Dermis microvascular lymphatic vessel endothelial cell (primary cell): ENCODE measurements at places on chromosomes 11 and 22.
A peak's percentile ranks its signal among the peaks of the same experiment; 100 is the strongest.

- no peak for DNase-seq
These were observed 331.1 kb upstream of the PITPNB start for GRCh38 chr22:28250036-28250695.

DNA sequence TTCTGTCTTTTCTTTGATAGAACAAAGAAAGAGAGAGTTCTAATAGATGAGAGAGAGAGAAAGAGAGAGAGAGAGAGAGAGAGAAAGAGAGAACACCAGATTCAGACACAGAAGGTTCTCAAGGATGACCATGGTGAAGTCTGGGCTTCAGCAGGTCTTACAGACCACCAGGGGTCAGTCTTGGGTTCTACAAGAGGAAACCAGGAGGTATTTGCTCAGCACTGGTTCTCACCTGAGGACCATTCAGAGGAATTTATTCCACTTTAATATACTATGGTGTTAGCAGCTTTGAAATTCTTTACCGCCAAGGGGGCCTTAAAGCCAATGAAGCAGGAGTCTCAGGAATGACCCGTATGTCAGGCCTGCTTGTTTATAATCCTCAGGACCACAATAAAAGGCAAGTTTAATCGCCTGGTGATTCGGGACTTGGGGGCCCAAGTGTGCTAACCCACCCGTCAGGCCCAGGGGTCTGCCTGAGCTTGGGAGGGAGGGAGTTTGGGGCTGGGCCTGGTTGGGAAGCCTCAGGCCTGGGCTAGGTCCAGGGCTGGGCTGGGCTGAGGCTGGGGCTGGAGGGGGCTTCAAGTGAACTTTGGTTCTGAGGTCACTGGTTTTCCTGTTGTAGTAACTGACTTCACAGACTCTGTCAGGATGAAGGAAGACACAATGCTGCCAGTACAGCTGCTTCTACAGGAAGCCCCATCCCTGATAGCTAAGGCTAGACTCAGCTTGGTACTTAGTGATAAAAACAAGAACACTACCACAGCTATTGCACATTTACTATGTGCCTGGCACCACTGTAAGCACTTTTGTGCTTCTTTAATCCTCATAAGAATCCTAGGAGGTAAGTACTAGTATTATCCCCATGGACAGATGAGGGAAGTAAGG, 179.2 kb upstream of the ZBED5 start:
- DNase-seq, result peak; percentile 76

GRCh38 chr11:92330114-92330513, 105.5 kb downstream of the FAT3 start:
- no peak for DNase-seq

DNA sequence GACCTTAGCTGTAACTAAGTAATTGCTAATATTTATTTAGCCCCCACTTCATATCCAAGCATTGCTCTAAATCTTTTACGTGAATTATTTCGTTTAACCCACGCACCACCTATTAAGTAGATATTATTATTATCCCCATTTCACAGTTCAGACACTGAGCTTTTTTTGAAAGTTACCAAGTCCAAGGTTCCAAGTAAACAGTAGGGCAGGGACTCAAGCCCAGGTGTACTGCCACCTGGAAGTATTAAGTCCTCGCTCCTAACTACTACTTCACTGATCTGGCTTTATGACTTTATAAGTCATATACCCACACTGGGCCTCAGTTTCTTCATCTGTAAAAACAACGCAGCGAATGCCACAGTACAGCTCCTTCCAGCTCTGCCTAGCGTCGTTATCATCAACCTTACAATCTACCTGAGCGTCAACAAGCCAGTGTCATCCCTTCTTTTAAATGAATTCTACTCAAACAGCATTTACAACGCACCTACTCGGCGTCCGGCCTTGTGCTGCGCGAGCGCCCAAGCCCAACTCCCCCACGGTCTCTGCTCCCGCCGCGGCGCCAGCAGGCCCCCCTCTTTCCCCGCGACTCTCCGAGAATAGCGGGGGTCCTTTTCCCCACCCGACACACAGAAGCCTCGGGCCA, 624 bp downstream of the TMEM41B start:
- no peak for DNase-seq

DNA sequence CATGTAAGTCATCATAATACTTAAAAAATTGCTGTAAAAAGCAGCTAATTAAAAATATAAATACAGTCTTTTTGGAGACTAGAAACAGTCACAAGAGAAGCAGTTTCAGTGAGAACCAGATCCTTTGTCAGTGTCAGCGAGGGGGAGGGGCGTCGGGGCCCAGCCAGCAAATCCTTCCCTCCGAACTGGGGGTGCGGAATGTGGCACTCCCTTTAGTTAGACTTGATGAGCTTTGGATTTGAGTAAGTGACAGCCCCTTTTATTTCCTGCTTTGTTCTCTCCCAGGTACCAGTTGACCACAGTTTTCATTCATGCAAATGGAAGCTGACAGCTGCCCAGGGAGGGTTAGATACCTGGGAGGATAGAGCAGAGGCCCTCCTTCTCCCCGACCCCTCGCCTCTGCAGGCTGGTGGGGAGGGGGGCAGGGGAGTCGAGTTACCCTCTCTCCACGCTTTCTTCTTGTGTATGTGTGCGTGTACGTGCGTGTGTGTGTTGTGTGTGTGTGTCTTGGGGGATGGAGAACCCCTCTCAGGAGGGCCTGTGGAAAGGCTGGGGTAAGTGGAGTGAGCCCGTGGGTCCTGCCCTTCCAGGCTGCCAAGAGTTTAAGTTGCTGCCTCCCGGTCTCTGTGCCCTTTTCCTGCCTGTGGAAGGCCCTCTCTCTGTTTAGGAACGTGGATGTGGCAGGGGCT, 38.3 kb downstream of the PTPRJ start:
- no peak for DNase-seq

DNA sequence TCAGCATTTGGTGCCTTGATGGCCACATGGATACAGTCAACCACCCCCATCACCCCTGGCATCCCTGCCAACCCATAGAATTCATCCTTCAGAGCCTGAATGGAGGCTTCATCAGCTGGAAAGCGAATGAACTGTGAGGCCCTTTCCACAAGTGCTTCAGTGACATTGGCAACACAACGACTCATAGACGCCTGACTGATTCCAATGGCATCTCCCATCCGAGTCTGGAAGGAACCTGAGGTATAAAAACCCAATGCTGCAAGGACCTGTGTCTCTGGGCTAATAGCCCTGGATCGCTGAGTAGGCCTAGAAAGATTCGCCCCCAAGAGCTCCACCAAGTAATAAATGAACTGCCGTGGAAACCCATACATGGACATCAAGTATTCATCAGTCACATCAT, 1.3 kb downstream of the HARBI1 start:
- DNase-seq, result no peak

GRCh38 chr11:109123816-109124787, 297.9 kb upstream of the C11orf87 start:
- no peak for DNase-seq

DNA sequence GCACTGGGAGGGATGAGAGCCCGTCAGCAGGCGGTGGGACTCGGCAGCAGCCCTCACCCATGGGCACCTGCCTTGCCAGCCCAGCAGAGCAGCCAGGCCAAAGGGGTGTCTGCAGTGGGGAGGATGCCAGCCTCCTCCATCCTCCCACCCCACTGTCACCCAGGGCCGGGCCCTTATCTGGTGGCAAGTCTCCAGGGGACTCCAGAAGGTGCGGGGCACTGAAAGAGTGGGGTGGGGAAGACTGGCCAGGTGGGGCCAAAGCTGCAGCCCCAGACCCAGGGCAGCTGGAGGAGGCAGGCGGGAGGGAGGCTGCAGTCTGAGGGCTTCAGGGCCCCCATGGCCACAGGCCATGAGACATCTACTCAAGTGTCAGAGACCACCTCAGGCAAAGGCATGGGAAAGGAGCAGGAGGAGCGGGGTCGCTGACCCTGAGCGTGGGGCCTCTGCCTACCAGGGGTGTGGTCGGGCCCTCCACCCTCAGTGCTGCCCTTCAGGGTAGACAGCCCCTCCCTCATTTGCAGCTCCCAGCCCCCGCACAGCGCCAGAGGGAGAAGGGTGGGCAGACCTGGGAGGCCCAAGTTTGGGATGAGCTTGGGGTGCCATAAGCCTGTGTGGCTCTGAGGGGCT, 3.5 kb downstream of the DGCR6L start:
- DNase-seq, result no peak

DNA sequence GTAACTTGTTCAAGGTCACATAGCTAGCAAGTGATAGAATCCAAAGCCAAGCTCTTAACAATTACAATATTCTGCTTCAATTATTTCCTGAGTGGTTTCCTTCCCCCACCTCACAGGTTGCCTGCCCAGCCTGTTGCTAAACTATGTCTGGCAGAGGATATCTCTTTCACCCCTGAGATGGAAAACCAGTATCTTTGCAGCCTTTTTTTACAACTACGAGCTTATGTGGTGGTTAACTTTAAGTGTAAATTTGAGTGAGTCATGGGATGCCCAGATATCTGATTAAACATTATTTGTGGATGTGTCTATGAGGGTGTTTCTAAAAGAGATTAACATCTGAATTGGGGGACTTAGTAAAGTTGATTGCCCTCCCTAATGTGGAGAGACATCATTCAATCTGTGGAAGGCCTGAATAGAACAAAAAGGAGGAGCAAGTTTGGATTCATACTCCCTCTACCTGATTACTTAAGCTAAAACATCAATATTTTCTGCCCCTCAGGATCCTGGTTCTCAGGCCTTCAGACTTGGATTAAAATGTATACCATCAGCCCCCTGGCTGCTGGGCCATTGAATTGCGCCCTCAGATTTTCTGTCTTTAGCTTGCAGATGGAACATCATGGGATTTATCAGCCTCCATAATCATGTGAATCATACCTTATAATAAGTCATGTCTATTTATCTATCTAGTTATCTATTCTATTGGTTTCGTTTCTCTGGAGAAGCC, 911.9 kb downstream of the METTL15 start:
- peak; percentile 56 for DNase-seq
